Natural killer cell treated with Interleukin-12 subunit alpha and Interleukin-12 subunit beta and Interleukin-15 and Interleukin-18, amount 100 ng/mL, for 72 hours (primary cell): ENCODE measurements at places on chromosomes 12 and 14. TPM values are rescaled to one million over a fixed set of nuclear protein-coding genes. Genes with fewer than 3 reads are reported as not detected.
A peak's percentile ranks its signal among the peaks of the same experiment; 100 is the strongest.

- no peaks in the 10 kb centered on the region for H3K27me3 ChIP-seq
- no peak overlapping the region for H3K4me3 ChIP-seq
- no peak for DNase-seq
- no peaks in the 10 kb centered on the region for H3K4me1 ChIP-seq
Measured at GRCh38 chr14:25909045-25909747, 688.6 kb downstream of the NOVA1 start.

DNA sequence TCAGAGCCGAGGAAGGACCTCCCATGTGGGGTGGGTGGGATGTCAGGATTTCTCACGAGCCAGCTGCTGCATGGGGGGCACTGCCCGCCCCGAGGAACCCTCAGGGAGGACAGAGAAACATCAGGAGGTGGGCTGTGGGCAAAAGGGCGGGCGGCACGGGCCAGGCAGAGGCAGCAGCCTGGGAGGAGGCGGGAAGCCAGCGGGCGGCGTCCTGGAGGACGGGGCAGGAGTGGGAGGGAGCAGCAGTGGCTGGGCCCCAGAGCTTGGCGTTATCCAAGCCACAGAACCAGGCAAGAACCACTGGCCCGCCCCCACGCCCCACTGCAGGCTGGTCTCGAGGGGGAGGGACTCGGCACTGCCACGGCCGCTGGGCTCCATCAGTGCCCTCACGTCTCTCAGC lies 2.4 kb downstream of the C14orf180 start:
- H3K4me3 ChIP-seq, result no peak overlapping the region
- H3K4me1 ChIP-seq, result no peaks in the 10 kb centered on the region
- no peaks in the 10 kb centered on the region for H3K36me3 ChIP-seq

The FOXM1 gene
- 48.9 TPM for total RNA-seq

- no peak for DNase-seq
- H3K27ac ChIP-seq, result no peak overlapping the region
- H3K27me3 ChIP-seq, result peaks cover 2% of the 10 kb centered on the region
- H3K36me3 ChIP-seq, result no peaks in the 10 kb centered on the region
- H3K4me1 ChIP-seq, result no peaks in the 10 kb centered on the region
- H3K4me3 ChIP-seq, result no peak overlapping the region
Measured at GRCh38 chr12:130183585-130184370, 21.5 kb downstream of the FZD10 start.

The DDHD1 gene
- 71.3 TPM for total RNA-seq

DNA sequence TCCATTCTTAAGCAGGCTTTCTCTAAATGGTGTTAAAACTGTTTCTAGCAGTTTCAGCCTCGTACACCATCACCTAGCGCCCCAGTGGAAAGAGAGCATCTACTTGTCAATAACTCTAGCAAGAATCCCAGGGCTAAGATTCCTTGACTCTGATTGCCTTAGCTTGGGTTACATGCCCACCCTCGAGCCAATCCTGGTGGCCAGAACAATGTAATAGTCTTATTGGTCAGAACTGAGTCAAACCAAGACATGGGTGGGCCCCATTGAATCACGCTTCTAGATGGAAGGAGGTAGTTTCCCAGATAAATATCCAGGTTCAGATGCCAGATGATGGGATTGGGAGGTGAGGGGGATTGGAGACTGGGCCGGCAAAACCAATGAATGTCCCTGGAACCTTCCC lies 55.9 kb upstream of the MED13L start:
- H3K4me3 ChIP-seq, result no peak overlapping the region
- H3K36me3 ChIP-seq, result no peaks in the 10 kb centered on the region
- no peak for DNase-seq
- H3K27me3 ChIP-seq, result peaks cover 6% of the 10 kb centered on the region
- no peak overlapping the region for H3K27ac ChIP-seq
- peaks cover 3% of the 10 kb centered on the region for H3K4me1 ChIP-seq

DNA sequence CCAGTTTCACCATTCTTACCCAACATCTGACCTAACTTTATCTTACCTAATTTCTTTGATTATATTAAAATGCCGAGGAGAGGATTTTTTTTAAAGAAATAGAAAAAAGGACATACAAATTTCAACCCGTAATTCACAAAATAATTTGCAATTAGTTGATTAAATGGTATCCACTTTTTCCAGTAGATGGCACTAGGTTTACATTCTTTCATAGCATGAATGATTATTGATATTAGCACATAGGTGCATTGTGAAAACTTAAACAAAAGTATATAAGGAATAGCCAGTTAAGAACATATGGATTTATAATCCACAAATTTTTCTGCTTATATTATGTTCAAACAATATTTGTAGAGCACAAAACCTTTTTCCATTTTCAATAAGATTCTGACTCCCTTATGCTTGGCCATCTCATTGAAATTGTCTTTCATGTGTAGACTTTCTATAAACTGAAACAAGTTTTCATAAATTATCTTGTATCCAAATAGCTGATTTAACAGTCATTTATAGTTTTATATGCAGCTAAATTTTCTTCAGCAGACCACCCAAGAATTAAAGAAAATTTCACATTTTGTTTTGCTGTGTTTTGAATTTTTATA lies 35.3 kb downstream of the MSRB3 start:
- H3K4me1 ChIP-seq, result no peaks in the 10 kb centered on the region
- DNase-seq, result no peak
- H3K27ac ChIP-seq, result no peak overlapping the region
- H3K27me3 ChIP-seq, result peaks cover 21% of the 10 kb centered on the region
- no peak overlapping the region for H3K4me3 ChIP-seq

DNA sequence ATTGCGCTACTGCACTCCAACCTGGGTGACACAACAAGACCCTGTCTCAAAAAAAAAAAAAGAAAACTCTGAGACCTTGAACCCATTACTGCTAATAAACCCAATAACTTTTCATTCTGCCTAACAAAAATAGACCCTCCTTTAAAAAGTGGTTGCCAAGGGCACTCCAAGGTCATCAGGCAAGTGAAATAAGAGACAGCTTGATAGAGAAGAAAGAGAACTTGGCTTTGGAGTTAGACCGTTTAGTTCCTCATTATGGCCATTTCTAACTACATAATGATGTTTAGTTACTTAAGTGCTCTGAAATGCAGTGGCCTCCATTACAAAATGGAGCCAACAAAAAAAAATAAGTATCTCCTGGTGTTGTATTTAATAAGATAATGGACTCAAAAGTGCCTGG lies 55.9 kb downstream of the PHLDA1 start:
- peaks cover 11% of the 10 kb centered on the region for H3K36me3 ChIP-seq
- no peaks in the 10 kb centered on the region for H3K27me3 ChIP-seq
- H3K27ac ChIP-seq, result peak overlapping the region; percentile 91
- no peak for DNase-seq
- H3K4me3 ChIP-seq, result no peak overlapping the region

DNA sequence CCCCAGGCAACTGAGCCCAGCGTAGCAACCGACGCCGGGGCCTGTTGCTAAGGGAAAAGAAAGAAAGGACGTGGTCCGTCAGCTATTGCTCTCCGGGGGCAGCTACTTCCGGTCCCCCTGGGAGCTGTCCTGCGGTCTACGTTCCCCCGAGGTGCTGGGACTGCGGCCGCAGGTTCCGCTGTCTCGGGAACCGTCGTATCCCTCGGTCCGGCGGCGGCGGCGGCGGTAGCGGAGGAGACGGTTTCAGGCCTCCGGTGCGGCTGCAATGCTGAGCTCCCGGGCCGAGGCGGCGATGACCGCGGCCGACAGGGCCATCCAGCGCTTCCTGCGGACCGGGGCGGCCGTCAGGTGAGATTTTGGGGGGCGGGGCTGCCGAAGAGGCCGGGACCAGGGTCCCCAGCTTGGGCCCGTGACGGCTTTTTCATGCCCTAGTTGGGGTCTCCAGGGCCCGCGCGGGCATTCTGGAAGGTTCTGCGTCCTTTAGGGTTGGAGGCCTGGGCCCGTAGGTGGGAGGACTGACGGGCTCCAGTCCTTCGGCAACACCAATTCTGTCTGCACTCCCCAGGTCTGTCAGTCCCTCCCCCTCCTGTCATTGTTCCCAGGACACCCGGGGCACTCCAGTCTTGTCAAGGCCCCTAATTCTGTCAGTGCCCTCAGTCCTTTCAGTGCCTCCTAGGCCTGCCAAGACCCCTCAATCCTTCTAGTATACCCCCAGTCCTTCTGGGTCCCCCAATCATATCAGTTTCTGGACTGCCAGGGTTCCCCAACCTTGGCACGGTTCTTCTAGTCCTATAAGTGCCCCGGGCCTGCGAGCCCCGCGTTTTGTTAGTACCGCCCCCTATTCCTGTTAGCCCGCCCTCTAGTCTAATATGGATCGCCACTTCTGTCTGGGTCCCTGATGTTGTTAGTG lies at the start of gene USP30:
Gene USP30 (plus strand): TSS at position 163 of the 910 bp plus-strand sequence. CDS start 103 bp downstream, at position 266.
- DNase-seq, result peak; percentile 85
- H3K4me1 ChIP-seq, result peaks cover 14% of the 10 kb centered on the region
- peak within 1 kb of the TSS; percentile 97 for H3K27ac ChIP-seq

GRCh38 chr12:44459569-44459968 lies 416.5 kb downstream of the NELL2 start:
- no peaks in the 10 kb centered on the region for H3K4me1 ChIP-seq
- no peaks in the 10 kb centered on the region for H3K36me3 ChIP-seq
- no peaks in the 10 kb centered on the region for H3K27me3 ChIP-seq
- no peak for DNase-seq
- no peak overlapping the region for H3K4me3 ChIP-seq
- H3K27ac ChIP-seq, result no peak overlapping the region

GRCh38 chr14:78448164-78449094 lies 278.3 kb downstream of the NRXN3 start:
- no peak overlapping the region for H3K27ac ChIP-seq
- no peaks in the 10 kb centered on the region for H3K4me1 ChIP-seq
- no peak overlapping the region for H3K4me3 ChIP-seq
- DNase-seq, result no peak
- no peaks in the 10 kb centered on the region for H3K27me3 ChIP-seq

The SLC10A1 gene
- not detected for total RNA-seq

DNA sequence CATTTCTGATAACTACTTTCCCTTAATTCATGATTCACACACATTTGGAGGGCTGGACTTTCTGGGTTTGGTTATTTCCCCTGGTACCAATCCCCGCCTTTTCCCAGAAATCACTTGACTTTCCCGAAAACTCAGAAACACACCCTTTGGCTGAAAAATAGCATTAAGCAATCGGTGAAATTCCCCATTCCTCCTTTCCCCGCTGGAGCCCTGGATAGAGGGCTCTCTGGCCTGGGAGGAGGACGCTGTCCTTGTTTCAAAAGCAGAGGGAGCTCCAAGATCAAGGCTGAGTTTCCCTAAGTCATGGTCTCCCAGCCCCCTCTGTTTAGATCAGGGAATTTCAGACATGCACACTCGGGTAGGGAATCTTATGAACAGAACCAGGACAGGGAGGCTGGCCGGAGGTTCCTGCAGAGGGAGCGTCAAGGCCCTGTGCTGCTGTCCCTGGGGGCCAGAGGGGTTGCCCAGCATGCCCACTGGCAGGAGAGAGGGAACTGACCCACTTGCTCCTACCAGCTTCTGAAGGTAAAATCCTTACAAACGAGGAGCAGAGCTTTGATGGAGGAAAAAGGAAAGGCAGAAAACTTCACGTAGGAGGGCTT lies at the start of gene C1S:
Gene C1S (plus strand): TSS at position 366 of the 602 bp plus-strand sequence. CDS start 1,195 bp downstream, outside the sequence.
- no peaks in the 10 kb centered on the region for H3K4me1 ChIP-seq
- H3K27me3 ChIP-seq, result peaks cover 9% of the 10 kb centered on the region
- H3K36me3 ChIP-seq, result no peaks in the 10 kb centered on the region
- no peak within 1 kb of the TSS for H3K4me3 ChIP-seq

DNA sequence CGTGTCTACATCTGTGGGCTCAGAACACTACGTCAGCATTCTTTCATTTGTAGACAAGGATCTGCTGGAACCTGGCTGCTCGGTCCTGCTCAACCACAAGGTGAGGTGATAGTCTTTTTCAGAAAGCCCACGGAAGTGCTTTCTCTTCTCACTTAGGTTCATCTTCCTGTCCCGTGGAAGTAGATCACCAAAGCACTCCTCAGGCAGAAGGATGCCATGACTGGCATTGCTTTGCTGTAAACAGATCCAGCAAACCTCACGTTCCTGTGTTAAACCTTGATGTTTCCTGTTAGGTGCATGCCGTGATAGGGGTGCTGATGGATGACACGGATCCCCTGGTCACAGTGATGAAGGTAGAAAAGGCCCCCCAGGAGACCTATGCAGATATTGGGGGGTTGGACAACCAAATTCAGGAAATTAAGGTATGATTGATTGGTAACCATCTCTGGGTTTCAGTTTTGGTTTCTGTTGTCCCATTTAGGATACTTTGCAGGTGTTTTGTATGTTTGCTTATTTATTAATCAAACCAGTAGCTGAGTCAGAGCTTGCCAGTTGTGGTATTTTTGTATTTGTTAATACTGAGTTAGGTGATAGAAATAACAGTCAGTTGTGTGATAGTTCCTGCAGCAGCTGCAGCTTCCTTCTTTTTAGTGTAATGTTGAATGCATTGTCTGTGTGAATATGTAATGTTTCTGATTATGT lies 7.5 kb downstream of the PSMC1 start:
- no peak for DNase-seq
- peaks cover 7% of the 10 kb centered on the region for H3K4me1 ChIP-seq
- H3K4me3 ChIP-seq, result no peak overlapping the region
- peak overlapping the region; percentile 21 for H3K27ac ChIP-seq
- H3K27me3 ChIP-seq, result no peaks in the 10 kb centered on the region

DNA sequence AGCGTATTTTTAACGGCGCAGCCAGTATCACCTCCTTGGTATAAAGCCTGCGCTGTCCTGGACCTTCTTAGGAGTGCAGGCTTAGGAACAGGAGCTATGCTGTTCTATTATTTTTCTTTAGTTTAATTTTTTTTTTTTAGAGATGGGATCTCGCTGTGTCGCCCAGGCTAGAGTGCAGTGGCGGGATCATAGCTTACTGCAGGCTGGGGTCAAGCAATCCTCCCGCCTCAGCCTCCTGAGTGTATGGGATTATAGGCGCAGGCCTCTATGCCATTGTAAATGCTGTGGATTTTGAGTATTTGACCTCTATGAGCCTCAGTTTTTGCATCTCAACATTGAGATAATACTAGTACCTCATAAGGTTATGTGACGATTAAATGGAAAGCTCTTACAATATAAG lies 4.1 kb downstream of the OR10AD1 start:
- DNase-seq, result no peak
- no peaks in the 10 kb centered on the region for H3K27me3 ChIP-seq
- peak overlapping the region; percentile 84 for H3K27ac ChIP-seq
- H3K4me1 ChIP-seq, result peaks cover 30% of the 10 kb centered on the region
- H3K4me3 ChIP-seq, result peak overlapping the region; percentile 93

The ALKBH1 gene
- 22.0 TPM for total RNA-seq

The STON2 gene
- total RNA-seq, result 0.42 TPM

GRCh38 chr12:55732288-55732687 lies 3.5 kb upstream of the CD63 start:
- no peak overlapping the region for H3K4me3 ChIP-seq
- DNase-seq, result no peak
- no peak overlapping the region for H3K27ac ChIP-seq
- H3K4me1 ChIP-seq, result peaks cover 37% of the 10 kb centered on the region
- no peaks in the 10 kb centered on the region for H3K36me3 ChIP-seq
- no peaks in the 10 kb centered on the region for H3K27me3 ChIP-seq

GRCh38 chr14:61470261-61470960 lies 149.0 kb downstream of the PRKCH start:
- DNase-seq, result no peak
- H3K27me3 ChIP-seq, result no peaks in the 10 kb centered on the region
- peak overlapping the region; percentile 99 for H3K4me3 ChIP-seq
- H3K27ac ChIP-seq, result no peak overlapping the region

DNA sequence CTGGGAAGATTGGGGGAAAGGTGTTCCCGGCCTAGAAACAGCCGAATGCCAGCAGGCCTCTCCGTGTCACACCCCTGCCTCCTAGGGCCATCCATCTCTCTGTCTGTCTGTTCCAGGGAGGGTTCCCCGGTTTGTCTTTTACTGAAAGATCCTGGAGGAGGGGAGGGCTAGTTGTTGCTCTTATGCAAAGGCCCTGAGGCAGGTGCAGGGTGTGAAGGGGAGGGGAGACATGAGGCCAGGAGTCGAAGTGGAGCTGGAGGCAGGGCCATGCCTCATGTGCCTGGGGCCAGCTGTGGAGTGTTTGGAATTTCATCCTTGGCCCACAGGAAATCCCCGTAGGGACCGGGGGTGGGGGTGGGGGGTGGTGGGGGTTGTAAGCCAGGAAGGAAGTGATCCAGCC lies 8.7 kb upstream of the RCOR1 start:
- no peaks in the 10 kb centered on the region for H3K27me3 ChIP-seq
- H3K27ac ChIP-seq, result no peak overlapping the region
- no peaks in the 10 kb centered on the region for H3K4me1 ChIP-seq
- no peak overlapping the region for H3K4me3 ChIP-seq

The PPFIA2 gene
- total RNA-seq, result not detected
